ENCODE measurements at places on chromosomes 1 and 21.

DNA sequence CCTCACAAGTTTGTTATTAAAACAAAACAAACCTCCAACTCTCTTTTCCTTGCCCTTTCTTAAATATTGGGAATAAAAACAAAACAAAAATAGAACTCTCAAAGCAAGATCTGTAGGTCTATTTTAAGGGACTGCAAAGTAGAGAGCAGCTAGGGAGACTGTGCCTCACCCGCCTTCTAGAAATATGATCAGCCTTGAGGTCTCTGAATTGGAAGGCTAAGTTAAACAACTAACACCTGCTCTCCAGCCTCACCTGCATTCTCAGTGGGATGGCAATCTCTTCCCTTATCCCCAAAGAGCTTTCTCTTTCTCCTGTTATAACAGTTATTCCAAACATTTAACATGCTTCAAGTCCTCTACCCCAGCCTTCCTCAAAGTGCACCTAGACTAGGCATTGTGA lies 75.5 kb upstream of the TNR start:
- DNase-seq = no peak

GRCh38 chr1:16122916-16123315 lies 33.0 kb downstream of the EPHA2 start:
- peak; percentile 35 for DNase-seq

DNA sequence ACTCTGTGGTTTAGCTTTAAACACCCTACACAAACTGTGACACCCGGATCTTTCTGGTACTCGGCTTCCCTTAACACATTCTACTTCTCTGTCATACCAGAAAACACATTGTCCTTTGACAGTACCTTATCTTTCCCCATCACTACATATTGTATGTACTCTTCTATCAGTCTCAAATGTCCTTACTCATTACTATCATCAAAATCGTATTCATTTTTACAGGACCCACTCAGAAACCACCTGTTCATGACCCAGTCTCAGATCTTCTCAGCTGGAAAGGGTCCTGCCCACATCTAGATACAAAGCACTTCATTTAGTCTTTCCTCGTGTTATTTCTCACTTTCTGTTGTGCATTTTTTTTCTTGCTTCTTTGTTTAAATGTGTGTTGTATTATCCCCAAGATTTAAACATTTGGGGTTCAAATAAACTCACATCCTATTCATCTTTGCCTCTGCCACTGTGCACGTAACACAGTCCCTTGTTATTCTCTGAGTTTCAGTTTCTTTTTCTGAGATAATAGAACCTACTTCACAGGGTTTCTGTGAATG lies 27.7 kb downstream of the CD34 start:
- DNase-seq = peak; percentile 35

- no peak for DNase-seq
These were observed 466.5 kb upstream of the DEPDC1 start for GRCh38 chr1:68963353-68963752.

DNA sequence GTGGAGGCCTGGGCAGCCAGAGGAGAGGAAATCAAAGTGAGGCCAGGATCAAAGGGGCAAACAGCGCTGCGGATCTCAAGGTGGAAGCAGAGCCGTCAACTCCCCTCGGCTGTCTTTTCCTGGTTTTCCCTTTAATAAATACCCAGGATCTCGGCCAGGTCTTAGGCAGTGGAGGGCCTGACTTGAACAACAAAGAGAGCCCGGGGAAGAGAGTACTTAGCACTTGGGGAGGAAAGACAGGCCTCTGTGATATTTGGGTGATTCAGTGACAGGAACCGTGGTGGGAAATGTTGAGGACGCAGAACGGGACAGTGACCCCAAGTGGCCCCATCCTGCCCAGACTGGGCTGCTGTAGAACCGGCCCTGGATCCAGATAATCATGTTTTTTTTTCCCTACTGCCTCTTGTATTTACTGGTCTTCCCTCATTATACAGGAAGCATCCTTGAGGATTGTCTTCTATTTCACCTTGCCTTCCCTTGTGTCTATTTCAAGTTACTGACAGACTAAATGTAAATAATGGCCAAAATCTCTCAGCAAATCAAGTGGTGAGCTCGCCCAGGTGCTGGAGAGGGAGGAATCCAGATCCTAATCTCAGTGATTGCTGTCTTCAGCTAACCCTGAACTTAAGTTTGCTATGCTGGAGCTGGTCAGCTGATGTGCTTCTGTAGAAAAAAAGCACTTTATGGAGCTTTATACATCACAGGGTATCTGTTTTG lies 2.8 kb upstream of the MIXL1 start:
- no peak for DNase-seq

DNA sequence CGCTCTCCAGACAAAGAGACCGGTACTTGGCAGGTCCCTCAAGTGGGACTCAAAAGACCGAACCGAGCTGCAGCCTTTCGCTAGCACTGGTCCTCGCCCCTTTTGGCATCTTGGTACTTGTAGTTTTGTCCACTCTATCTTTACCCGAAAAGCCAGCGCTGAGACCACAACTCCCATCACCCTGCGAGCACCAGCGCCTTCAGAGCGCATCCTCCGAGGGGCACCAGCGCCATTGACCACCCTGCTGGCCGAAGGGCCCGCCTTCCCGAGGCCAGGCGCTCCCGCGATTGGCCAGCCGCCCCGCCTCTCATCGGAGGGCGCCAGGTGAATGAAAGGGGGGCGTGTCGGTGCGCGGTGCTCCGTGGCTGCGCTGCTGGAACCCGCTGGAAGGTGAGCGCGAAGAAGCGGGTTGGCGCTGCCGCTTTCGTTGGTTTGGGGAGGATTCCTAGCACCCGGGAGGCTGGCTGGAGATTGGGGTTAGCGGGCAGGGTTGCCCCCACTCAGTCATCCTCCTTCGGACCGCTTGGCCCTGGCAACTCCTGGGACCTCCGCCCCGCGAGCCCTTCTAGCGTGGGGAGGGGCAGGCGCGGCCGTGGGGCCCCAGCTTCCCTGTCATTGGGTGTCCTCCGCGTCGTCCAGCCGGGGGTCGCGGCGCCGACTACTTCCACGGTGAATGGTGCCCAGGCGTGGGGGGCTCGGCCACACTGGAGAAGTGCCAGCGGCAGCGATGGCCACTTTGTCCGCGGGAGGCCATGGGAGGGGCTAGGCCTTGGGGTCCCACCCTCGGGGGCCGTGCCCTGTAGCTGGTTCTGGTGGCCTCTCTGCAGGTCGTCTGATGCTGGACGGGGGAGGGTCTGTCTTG lies at the start of gene ZBTB8B:
Gene ZBTB8B (plus strand): TSS at position 357 of the 862 bp plus-strand sequence. CDS start 5,553 bp downstream, outside the sequence.
- peak; percentile 14 for DNase-seq

- peak; percentile 51 for DNase-seq
These were observed 109.8 kb downstream of the PATJ start for GRCh38 chr1:61851849-61852669.

DNA sequence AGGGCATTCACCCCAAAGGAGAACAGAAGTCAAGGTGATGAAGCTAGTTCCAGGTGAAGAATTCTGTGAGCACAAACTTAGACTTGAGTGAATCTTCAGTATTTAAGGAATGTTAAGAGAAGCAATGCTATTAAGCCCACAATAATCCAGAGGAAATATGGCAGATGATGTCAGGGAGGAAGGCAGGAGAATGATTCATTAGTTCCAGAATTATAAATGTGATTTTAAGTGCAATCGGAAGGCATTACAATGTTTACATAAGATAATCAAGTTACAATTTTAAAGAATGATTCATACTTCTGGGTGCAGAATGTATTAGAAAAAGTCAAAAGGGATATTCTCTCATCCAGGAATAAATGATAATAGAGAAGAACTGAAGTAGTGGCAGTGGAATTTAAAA lies 545.2 kb upstream of the BRINP3 start:
- no peak for DNase-seq

- DNase-seq = no peak
These were observed 95.2 kb downstream of the ZP4 start for GRCh38 chr1:237795558-237795957.

GRCh38 chr1:172429331-172430127 lies 9.0 kb downstream of the C1orf105 start:
- DNase-seq = peak; percentile 70

DNA sequence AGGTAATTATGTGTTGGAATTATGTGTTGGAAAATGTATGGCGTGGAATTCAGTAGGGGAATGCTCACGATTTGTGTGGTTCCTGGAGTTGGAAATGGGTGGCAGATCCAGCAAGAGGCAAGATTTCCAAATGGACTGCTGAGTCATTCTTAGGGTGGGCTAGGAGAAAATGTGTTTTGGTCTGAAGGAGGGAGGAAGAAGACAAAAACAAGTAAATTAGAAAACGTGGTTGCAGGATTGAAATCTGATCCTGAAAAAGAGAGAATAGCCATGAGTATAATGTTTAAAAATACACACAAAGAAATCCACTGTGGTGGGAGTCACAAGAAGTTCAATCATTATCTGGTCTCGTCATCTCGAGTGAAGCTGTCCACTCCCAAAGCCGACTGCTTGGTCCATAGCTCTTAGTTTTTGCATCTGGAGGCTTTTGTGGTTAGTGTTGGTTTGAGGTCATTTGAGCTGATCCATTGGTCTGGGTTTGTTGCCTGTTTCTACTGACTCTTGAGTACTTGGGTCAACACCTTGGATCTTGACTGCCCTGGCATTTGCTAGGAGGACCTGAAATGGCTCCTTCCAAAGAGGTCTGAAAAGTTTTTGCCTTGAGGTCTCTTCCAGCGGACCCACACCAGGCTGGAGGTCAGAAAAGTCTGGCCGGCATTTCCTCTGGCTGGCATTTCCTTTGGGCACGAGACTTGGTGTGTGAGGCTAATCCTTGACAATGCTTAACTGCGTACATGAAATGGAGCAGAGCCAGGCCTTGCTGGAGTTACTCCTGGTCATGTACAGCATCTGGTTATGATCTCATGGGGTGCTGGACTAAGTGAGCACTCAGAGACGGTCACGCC lies 9.2 kb downstream of the MX2 start:
- no peak for DNase-seq

DNA sequence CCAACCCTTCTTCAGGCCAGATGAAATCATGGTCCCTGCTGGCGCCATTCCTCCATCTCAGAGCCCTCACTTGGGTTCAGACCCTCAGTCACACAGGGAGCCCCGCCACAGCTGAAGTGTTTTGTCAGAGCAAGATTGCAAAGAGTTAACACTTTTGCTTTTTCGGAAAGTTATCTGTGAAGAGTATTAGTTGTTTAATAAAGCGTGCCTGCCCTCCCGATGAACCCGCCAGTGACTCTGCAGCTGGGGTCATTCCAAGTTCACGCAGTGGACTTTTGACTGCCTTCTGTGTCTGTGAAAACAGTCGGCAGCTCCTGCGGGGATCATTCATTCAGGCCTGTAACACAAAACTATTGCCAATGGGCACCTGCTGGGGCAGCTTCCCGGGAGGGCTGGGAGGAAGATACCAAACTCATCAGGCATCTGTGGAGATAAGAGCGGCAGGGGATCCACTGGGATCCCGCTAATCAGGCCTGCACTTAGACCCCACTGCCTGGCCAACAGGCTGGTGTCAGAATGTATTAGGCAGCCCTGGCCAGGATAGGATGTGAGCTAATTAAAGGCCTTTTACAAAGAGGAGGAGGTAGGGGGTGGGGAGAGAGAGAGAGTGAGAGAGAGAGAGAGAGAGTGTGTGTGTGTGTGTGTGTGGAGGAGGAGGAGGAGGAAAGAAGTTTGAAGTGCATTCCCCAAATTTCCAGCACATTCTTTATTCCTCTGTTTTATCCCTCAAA lies 184.5 kb downstream of the DHRS3 start:
- DNase-seq = no peak

DNA sequence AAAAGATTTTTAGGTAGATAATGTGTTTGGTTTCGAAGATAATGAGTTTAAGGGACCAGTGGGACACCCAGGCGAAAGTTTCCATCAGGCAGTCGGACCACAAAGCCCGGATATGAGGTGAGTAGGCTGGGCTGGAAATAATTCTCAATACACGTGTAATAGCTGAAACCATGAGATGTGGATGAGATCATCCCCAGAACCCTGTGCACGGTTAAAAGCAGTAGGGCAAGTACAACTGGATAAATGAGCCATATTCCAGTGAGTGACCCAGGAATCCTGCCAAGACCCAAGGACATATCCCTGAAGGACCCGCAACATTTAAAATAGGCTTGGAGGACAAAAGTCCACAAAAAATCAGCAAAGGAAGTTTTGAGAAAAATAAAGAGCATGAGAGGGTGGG lies 21.5 kb upstream of the NHLH2 start:
- no peak for DNase-seq

DNA sequence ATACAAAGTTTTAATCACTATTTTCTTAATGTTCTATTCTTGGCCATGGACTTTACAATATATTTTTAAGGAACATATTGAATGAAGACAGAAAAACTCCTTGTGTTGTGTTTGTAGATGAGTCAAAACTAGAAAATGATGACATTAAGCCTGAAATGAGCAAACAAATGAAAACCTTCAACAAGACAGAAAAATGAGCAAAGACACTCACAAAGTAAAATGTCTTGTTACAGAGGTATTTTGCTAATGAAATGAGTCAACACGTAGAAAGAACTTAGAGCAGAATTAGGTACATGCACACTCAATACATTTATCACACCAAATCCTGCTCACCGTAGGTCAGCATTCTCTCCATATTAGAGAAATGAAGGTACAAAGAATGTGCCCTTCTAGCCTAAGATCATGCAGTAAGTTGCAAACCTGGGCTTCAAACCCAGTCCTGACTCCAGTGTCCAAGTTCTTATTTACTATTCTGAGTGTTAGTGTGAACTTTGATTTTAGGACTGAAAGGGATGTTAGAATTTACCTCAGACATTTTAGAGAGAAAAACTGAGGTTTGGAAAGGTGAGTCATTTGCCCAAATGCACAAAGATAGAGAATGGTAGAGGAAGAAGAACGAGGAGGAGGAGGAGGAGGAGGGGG lies 133.9 kb upstream of the SGIP1 start:
- peak; percentile 89 for DNase-seq

DNA sequence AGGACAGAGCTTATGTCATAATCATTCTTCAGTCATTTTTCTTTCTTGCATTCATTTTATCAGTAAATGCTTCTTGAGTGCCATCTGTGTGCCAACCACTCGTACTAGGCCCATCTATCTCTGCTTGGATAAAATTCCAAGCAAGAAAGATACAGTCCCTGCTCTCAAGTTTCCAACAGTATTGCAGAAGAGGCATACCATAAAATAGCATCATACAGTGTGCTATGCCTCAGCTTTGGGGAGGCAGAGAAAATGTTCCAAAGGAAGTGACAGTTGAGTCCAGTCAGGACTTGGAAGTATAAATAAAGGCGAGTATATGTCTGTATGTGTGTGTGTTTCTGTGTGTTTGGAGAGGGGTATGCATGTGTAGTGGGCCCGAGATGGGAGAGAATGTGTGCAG lies 113.4 kb upstream of the HOOK1 start:
- DNase-seq = no peak

- no peak for DNase-seq
These were observed 323.5 kb downstream of the SIPA1L2 start for GRCh38 chr1:232306269-232306961.

DNA sequence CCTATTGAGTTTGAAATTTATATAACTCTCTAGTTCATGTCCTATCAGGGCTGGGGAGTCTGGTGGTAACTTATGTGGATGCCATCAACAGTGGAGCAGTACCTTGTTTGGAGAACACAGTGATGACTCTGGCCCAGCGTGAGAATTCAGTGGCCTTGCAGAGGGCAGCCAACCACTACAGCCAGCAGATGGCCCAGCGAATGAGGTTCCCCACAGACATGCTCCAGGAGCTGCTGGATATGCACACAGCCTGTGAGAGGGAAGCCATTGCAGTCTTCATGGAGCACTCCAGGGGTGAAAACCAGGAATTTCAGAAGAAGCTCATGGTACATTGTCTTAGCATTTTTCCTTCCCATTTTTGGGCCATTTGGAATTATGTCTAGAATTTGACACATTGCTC lies 32.0 kb upstream of the GBP6 start:
- DNase-seq = no peak

Data from activated CD4-positive, alpha-beta T cell treated with anti-CD3 and anti-CD28 coated beads, Interleukin-2, amount 50 U/mL, for 16 hours (primary cell).